Uterus (tissue), 4 donors: ENCODE measurements at places on chromosomes 5 and 9. TPM values are rescaled to one million over a fixed set of nuclear protein-coding genes. Genes with fewer than 3 reads are reported as not detected.

The CENPK gene
- total RNA-seq = not detected

The NPR3 gene
- 23.1 TPM for total RNA-seq

The LHX3 gene
- total RNA-seq = not detected

The RNF20 gene
- 48.3 TPM for total RNA-seq

The ECSCR gene
- 19.2 TPM for total RNA-seq

The PCDHB14 gene
- total RNA-seq = 3.6 TPM

The RNF183 gene
- total RNA-seq = not detected

The CCL21 gene
- 108 TPM for total RNA-seq

The PCDHB16 gene
- 10.2 TPM for total RNA-seq

The SHROOM1 gene
- total RNA-seq = 5.0 TPM

The MEF2C gene
- total RNA-seq = 92.4 TPM

The CANX gene
- total RNA-seq = 543 TPM

The GMCL2 gene
- not detected for total RNA-seq

The TGFBR1 gene
- 27.1 TPM for total RNA-seq

The LCN6 gene
- total RNA-seq = 34.7 TPM

The GRM6 gene
- total RNA-seq = not detected

The ACTBL2 gene
- total RNA-seq = not detected

The PTPRD gene
- 136 TPM for total RNA-seq

The GPR151 gene
- total RNA-seq = not detected

The BHMT2 gene
- total RNA-seq = not detected

The TSSK1B gene
- total RNA-seq = not detected

The NAIP gene
- total RNA-seq = 10.3 TPM

The ADAMTS19 gene
- total RNA-seq = 46.9 TPM

The ZNF879 gene
- 6.9 TPM for total RNA-seq

The LCN1 gene
- 2.2 TPM for total RNA-seq

The CDH6 gene
- total RNA-seq = 2.1 TPM

The TMEM8B gene
- total RNA-seq = 17.9 TPM

The PIP5K1B gene
- total RNA-seq = 0.29 TPM

The CD14 gene
- 0.51 TPM for total RNA-seq

The CTNND2 gene
- total RNA-seq = not detected

The MZB1 gene
- not detected for total RNA-seq
